ENCODE measurements at places on chromosomes 2 and 18. TPM values are rescaled to one million over a fixed set of nuclear protein-coding genes. Genes with fewer than 3 reads are reported as not detected.

Gene ATP6V1B1
- 0.19 TPM for total RNA-seq

Gene TEX44
- total RNA-seq = not detected

Gene MGAT4A
- 42.9 TPM for total RNA-seq

Gene CABYR
- 1.4 TPM for total RNA-seq

Gene ABHD1
- total RNA-seq = 0.09 TPM

Gene CLEC4F
- 0.09 TPM for total RNA-seq

- no peaks in the 10 kb centered on the region for H3K4me1 ChIP-seq
- no peaks in the 10 kb centered on the region for H3K27me3 ChIP-seq
- H3K36me3 ChIP-seq = peaks cover 12% of the 10 kb centered on the region
- DNase-seq = no peak
- no peak overlapping the region for H3K4me3 ChIP-seq
These were observed 31.0 kb downstream of the VAPA start for GRCh38 chr18:9944805-9945204.

DNA sequence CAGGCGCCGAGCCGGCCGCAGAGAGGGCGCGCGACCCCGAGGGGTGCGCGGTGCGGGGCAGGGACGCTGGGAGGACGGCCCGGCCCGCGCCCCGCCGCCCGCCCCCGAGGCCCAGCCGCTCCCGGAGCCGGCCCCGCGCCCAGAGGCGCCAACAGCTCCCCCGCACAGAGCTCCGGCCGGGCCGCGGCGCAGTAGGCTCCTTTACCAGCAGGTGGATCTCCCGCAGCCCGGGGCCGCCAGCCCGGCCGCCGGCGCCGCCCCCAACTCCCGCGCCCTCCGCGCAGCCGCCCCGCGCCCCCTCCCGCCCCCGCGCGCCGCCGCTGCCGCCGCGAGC is 258 bp downstream of the MGAT4A start:
- H3K4me1 ChIP-seq = peaks cover 42% of the 10 kb centered on the region
- H3K27ac ChIP-seq = peak overlapping the region; percentile 87
- no peak for DNase-seq
- no peaks in the 10 kb centered on the region for H3K27me3 ChIP-seq
- peak overlapping the region; percentile 79 for H3K4me3 ChIP-seq

DNA sequence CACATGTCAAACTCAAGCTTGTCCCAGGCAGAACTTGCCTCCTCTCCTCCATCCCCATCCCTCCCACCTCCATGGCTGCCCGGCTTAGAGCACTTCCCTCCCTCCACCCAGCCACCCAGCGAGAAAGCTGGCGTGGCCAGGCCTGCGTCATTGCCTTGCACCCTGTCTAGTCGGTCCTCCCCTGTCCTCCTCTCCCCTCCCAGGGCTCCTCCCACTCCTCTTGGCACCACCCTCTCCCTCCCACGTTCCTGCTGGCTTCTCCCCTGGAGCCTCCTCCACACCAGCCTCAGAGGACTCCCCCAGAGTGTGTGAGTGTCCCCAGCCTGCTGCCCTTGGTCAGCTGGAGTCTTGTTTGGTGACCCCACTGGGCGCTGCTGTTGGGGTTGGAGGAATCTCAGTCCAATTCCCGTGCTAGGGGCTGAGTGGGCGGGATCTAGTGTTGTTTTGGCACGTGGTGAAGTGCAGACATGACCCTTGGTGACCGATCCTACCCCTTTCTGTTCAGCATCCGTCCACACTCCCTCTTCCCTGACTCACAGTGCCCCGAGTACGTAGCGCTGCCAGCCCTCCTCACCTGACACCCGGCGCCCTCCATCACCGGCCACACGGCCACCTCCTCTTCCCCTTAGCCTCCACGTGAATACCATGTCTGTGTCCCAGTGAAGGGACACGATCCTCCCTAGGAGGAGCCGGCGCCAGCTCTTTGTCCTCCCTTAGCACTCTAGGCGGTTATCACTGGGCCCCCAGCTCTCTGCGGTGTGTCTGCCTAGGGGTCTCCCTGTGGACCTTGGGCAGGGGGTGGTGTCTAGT is 41.4 kb downstream of the ATP6V1C2 start:
- H3K4me3 ChIP-seq = no peak overlapping the region
- H3K4me1 ChIP-seq = no peaks in the 10 kb centered on the region
- no peak overlapping the region for H3K27ac ChIP-seq
- peaks cover 2% of the 10 kb centered on the region for H3K27me3 ChIP-seq

DNA sequence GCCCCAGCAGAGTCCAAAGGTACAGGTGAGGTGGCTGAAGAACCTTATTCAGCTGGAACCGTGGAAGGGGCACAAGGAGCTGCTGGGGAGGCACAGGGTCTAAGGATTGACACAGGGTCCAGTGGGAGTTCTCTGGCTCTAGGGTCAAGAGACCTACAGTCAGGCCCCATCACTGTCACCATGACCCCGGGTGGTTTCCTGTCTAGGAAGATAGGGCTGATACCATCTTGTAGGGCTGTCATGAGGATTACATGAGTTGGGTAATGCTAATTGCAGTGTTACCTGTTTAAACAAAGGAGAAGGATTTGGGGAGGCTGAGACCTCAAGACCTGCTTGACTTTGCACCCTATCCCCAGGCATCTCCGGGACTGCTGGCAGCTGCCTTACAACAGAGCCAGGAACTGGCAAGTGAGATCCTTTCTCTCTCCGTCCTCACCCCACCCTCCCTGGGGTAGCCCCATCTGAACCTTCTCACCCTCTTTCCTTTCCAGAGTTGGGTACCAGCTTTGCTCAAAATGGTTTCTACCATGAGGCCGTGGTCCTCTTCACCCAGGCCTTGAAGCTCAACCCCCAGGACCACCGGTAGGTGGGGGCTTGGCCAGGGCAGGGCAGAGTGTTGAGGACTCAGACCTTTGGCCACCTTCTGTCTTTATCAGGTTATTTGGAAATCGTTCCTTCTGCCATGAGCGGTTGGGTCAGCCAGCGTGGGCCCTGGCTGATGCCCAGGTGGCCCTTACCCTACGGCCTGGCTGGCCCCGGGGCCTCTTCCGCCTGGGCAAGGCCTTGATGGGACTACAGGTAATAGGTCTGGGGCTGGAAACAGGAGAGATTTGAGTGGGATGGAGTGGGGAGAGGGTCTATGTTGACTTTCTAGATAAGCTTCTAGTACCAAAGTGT is 7.5 kb downstream of the LBX2 start:
- H3K27me3 ChIP-seq = peaks cover 12% of the 10 kb centered on the region
- H3K27ac ChIP-seq = no peak overlapping the region
- H3K4me1 ChIP-seq = no peaks in the 10 kb centered on the region
- peaks cover 50% of the 10 kb centered on the region for H3K36me3 ChIP-seq
- no peak overlapping the region for H3K4me3 ChIP-seq

- H3K36me3 ChIP-seq = peaks cover 30% of the 10 kb centered on the region
- no peak for DNase-seq
- no peaks in the 10 kb centered on the region for H3K27me3 ChIP-seq
- no peaks in the 10 kb centered on the region for H3K4me1 ChIP-seq
- no peak overlapping the region for H3K27ac ChIP-seq
These were observed 10.8 kb downstream of the YPEL5 start for GRCh38 chr2:30157616-30158015.

DNA sequence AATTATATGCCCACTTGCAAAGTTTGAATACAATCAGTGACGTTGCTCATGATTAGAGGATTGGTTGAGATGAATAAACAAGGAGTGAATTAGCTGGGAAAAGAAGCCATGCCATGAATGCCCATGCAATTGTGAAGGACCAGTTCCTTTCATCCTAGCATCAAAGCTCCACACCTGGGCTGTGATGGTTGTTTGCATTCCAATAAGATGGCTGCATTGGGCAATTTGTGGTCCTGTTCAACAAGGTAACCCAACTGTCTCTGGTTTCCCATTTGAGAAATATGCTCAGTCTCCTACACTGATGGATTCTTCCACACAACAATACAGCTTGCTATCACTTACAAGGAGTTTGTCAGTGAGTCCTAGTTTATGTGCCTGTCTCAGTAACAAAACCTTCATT is 550.2 kb downstream of the STK39 start:
- H3K4me3 ChIP-seq = no peak overlapping the region
- no peak for DNase-seq
- no peaks in the 10 kb centered on the region for H3K27me3 ChIP-seq

GRCh38 chr2:186445506-186445905 is 40.6 kb upstream of the ZC3H15 start:
- H3K27me3 ChIP-seq = no peaks in the 10 kb centered on the region
- H3K4me3 ChIP-seq = no peak overlapping the region
- no peaks in the 10 kb centered on the region for H3K4me1 ChIP-seq
- H3K27ac ChIP-seq = no peak overlapping the region
- no peaks in the 10 kb centered on the region for H3K36me3 ChIP-seq

GRCh38 chr2:15449556-15450236 is 111.4 kb downstream of the NBAS start:
- DNase-seq = no peak
- no peaks in the 10 kb centered on the region for H3K27me3 ChIP-seq
- no peaks in the 10 kb centered on the region for H3K36me3 ChIP-seq
- H3K27ac ChIP-seq = no peak overlapping the region

- no peaks in the 10 kb centered on the region for H3K36me3 ChIP-seq
- H3K27ac ChIP-seq = no peak within 1 kb of the TSS
- DNase-seq = no peak
- no peaks in the 10 kb centered on the region for H3K4me1 ChIP-seq
These were observed at the start of gene COLEC12 for GRCh38 chr18:500632-501405. COLEC12 (minus strand) TSS chr18:500701; CDS start chr18:500514, 187 bp downstream.

DNA sequence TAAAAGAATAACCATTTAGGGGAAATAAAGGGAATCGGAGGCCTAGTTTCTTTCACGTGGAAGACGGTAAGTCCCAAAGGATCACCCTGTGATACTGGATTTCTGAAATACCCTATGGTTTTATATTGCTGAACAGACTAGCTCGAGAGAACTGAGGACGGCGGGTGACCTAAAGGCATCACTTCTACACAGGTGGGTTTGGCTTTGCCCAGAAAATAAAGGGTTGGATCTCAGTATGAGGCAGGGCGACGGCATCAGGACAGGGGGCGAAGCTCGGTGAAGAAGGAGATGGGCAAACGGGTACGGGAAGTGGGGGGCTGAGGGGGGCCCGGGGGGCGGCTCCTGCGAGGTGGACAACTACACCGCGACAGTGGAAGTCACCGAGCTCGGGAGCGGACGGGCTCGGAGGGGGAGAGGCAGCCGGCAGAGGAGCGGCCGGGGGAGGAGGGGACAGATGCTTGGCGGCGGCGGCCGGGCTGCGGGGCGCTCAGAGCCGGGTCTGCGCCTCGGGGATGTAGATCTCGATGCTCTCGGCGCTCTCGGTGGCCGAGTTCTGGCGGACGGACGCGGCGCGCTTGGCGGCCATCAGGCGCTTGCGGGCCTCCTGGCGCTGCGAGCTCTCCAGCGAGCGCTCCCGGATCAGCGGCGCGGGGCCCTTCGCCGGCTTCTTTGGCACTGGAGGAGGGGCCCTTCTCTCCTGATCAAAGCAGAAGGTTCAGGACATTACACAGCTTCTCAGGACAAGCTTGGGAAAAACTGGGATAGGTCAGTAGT is 48.9 kb downstream of the TGIF1 start:
- no peak for DNase-seq
- peaks cover 36% of the 10 kb centered on the region for H3K27me3 ChIP-seq
- H3K4me1 ChIP-seq = no peaks in the 10 kb centered on the region

- H3K4me1 ChIP-seq = no peaks in the 10 kb centered on the region
- no peaks in the 10 kb centered on the region for H3K36me3 ChIP-seq
- no peaks in the 10 kb centered on the region for H3K27me3 ChIP-seq
These were observed 159.3 kb upstream of the RND3 start for GRCh38 chr2:150646746-150647145.

- H3K27me3 ChIP-seq = peaks cover 3% of the 10 kb centered on the region
- DNase-seq = no peak
- H3K4me3 ChIP-seq = peak overlapping the region; percentile 97
- H3K4me1 ChIP-seq = peaks cover 6% of the 10 kb centered on the region
- H3K36me3 ChIP-seq = peaks cover 7% of the 10 kb centered on the region
- peak overlapping the region; percentile 90 for H3K27ac ChIP-seq
These were observed 679 bp upstream of the WDR75 start for GRCh38 chr2:189440644-189440946.

GRCh38 chr2:237660381-237660900 is 33.1 kb downstream of the LRRFIP1 start:
- peaks cover 16% of the 10 kb centered on the region for H3K27me3 ChIP-seq
- no peak overlapping the region for H3K4me3 ChIP-seq
- no peak for DNase-seq
- H3K27ac ChIP-seq = no peak overlapping the region

DNA sequence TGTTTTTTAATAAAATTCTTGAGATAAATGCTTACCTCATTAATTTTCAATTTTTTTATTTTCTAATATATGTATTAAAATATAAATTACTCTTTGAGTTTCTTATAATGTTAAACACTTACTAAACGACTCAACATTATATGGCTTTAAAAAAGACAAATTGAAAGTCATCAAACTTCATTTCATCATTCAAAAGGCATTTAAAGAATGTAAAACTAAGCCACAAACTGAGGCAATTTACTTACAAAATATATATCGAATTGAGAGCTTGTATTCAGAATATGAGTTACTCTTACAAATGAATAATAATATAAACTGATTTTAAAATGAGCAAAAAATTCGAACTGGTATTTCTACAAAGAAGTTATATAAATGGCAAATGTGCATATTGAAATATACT is 1262.2 kb upstream of the PIK3C3 start:
- H3K27ac ChIP-seq = no peak overlapping the region
- H3K36me3 ChIP-seq = no peaks in the 10 kb centered on the region
- no peak for DNase-seq
- no peak overlapping the region for H3K4me3 ChIP-seq

DNA sequence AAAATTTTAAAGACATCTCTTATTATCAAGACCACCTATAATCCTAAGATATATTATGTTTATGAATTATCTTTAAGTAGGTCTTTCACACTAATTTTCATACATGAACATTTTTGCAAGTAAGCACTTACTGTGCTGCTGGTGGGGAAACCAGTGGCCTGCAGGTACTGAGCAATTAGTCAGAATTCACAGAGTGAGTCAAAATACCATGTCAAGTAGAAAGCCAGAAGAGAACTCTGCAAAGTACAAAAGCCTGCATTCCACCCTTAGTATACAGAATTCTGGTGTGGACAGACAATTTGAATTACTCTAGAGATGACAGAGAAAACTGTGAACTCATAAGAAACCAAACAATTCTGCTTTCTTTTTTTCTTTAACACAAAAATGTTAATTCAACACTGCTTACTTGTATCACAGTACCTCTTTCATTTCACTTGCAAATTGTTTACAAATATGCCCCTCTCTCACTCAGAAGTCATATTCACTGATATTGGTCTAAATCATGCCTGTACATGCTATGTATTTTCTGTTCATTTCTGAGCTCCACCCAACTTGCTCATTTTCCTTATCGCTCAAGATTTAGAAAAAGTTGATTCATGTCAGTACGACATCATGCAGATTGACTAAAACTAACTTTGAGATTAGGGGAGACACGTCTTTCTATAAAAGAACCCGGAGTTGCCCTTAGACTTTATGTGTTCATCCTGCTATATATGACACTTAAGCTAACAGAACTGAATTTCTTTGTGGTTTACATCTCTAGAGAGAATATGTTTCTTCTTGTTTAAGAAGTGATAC is 182.9 kb downstream of the IKZF2 start:
- DNase-seq = peak; percentile 43
- H3K4me1 ChIP-seq = peaks cover 10% of the 10 kb centered on the region
- H3K4me3 ChIP-seq = no peak overlapping the region
- H3K27me3 ChIP-seq = no peaks in the 10 kb centered on the region

DNA sequence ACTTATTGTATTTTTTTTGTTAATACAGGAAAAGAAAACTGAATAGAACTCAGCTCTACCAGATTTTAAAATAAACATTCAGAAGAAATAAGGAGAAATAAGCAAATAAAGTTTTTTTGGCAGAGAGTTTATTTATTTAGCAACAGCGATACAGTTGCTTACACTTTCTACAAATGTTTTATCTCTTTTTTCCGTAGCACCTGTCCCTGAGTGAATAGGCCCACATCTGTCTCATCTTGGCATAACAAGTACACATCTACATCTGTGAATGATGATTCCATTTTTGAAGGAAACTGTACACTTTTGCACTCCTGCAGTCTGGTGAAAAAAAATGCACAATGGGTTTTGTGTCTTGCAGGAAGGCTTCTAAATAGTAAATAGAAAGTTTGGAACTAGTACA is 783.6 kb upstream of the ZEB2 start:
- H3K4me1 ChIP-seq = no peaks in the 10 kb centered on the region
- no peaks in the 10 kb centered on the region for H3K27me3 ChIP-seq
- H3K4me3 ChIP-seq = no peak overlapping the region
- no peaks in the 10 kb centered on the region for H3K36me3 ChIP-seq

Measured in thymus (tissue), 14 donors.